ENCODE measurements at places on chromosomes 2 and 18.

- DNase-seq, result no peak
Measured at GRCh38 chr18:9649164-9649540, 34.8 kb upstream of the PPP4R1 start.

DNA sequence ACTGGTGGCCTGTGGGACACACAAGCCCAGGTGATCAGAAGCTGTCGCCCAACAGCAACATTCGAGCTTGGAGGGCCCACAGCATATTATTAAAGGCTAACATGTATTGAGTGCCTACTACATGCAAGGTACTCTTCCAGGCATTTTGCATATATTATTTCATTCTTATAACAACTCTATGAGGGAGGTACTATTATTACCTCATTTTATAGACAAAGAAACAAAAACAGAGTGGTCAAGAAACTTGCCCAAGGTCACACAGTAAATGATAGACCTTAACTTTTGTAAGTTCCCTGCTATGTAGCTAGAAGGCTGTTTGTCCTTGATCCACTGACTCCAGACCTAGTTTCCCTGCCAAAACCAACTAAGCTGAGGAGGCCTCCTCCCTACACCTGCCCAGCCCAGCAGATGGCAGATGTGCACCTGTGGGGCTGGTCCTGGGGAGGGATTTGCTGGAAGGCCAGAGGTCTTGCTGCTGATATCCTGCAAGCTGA, 35.7 kb downstream of the KANSL3 start:
- no peak for DNase-seq

GRCh38 chr2:172806493-172806892, 70.8 kb downstream of the RAPGEF4 start:
- DNase-seq, result no peak

DNA sequence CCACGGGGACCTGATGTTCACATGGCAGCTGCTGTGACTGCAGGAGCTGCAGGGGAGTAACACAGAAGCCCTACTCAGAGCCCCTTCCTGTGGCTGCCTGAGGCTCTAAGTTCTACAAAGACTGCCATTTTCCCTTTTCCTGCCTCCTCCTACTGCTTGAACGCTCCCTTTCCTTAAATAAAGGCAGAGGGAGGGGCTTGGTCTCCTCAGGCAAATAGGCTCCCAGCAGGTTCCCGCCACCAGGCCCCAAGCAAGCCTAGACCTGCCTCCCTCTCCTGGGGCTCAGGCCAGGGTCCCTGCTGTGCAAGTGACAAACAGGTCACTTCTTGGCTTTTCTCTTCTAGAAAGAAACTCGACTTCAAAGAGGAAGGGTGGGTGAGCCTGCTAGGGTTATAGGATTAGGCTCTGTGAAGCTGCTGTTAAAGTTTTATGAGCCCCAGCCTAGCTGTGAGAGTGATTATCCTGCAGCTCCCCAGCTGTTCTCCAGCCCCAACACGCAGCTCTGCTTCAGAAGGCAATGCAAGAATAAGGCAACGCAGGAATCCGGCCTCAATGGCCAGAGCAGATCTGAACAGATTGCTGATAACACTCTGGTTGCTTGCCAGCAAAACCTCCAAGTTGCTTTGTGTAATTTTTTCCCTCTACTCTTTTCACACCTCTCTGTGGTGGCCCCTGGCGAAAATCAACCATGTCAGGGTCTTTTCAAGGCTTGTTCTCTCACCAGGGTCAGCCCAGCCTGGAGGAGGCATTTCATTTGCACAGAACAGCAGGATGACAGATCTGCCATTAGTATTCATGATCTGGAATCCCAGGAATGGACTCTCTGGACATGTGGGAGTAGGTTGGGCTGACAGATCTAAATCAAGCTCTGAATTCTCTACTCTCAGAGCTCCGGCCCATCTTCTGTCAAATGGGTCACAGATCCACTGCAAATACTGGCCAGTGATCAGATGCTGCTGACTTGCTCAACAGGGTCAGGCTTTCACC, 71.3 kb downstream of the MRO start:
- DNase-seq, result no peak

GRCh38 chr2:107927034-107927534, 59.2 kb upstream of the SLC5A7 start:
- no peak for DNase-seq

DNA sequence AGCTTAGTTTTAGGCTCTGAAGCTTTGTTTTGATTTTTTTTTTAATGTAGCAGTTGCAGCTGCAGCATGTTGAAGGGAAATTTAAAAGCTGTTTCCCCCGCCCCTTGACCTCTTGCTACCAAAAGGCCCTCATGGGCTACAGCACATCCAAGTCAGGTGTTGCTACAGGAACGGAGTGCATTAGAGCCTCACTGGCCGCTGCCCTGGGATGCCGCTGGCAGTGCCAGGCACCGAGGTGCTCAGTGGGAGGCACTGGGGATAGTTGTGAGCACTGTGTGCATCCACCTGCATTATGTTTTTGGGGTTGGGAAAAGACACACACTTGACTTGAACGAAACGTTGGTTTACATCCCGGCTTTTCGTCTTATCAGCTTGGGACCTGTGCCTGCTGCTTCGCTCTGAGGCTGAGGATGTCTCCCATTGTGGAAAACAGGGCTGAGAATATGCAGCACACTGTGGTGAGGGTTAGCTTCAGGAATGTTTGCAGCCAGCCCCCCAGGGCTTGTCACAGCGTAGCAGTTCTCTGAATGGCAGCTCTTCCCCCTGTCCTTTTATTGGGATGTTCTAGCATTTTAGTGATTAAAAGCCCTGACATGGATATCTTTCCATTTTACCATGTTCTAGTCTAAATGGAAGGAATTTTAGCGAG, 24.1 kb downstream of the DCDC2C start:
- DNase-seq, result no peak
